ENCODE measurements at places on chromosomes 3 and 15. TPM values are rescaled to one million over a fixed set of nuclear protein-coding genes. Genes with fewer than 3 reads are reported as not detected.

TGM5 gene
- not detected for total RNA-seq

SCAANT1 gene
- total RNA-seq, result not detected

NUP210 gene
- under 0.01 TPM for total RNA-seq

- DNase-seq, result no peak
Measured at GRCh38 chr15:66886241-66886675, 179.1 kb upstream of the SMAD3 start.

DNA sequence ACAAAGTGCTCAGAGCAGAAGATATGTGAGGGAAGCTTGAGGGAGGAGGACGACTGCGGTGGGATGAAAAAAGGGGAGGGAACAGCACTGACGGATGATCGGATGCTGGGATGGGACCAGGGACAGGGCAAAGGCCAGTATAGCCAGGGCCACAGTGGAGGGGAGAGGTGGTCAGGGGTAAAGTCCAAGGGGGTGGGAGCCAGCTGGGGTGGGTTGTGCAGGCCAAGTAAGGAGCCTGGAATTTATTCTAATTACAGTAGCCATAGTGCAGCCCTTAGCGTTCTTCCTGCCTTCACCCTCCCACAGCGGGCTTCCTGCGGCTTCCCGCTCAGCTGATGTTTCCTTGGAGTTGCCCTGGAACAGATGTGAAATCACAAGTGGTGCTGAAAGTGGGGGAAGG, 7.6 kb upstream of the APEH start:
- DNase-seq, result no peak

GRCh38 chr15:74906067-74906449, 593 bp downstream of the FAM219B start:
- peak; percentile 59 for DNase-seq

- DNase-seq, result peak; percentile 75
Measured at GRCh38 chr3:159616234-159616825, 372.3 kb upstream of the IL12A start.

GRCh38 chr3:196774191-196774820, 34.6 kb downstream of the PAK2 start:
- peak; percentile 66 for DNase-seq

- DNase-seq, result no peak
Measured at GRCh38 chr3:185242642-185243041, 11.2 kb downstream of the EHHADH start.

DNA sequence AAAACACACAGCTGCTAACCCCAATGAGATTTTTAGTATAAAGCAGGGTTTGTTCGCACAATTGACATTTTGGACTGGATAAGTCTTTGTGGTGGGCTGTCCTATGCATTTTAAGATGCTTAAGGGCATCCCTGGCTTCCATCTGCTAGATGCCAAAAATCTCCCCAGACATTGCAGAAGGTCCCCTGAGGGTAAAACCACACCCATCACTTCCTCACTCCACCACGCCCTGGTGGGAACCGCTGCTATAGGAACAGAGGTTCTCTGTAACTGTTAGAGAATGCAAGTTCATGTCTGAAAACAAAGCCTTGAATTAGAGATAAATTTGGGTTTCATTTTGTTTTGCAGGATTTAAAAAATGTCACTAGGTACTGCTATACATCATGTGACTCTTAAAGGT, 67.7 kb downstream of the ARHGEF26 start:
- DNase-seq, result no peak

DNA sequence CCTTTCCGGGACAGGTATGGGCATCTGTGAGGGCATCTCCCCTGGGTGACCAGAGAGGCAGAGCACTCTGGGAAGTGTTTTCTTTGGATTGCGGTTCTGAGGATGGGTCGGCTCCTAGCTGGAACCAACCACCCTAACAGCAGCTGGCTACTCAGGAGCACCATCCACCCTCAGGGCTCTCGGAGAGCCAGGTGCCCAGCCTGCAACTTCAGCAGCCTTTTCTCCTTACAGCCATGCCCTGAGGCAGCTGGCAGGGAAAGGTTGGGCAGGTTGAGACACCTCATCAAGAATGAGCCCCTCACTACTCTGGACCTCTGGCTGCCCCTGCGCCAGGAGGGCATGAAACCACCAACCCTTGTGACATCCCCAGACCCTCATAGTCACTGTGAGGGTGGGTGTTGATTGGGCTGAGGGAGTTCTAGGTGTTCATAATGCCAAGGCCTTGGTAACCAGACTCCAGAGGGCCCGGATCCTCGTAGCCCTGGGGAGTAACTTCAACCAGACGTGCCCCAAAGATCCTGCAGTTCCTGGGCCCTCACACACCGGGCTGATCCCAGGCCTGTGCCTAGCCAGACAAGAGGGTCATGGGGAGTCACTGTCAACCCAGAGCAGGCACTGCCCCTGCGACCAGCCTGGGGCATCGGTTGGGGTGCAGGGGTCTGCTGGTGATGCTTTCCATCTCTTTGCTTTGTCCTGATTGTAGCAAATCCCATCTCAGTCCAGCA, 114.4 kb upstream of the ABHD17C start:
- no peak for DNase-seq

DNA sequence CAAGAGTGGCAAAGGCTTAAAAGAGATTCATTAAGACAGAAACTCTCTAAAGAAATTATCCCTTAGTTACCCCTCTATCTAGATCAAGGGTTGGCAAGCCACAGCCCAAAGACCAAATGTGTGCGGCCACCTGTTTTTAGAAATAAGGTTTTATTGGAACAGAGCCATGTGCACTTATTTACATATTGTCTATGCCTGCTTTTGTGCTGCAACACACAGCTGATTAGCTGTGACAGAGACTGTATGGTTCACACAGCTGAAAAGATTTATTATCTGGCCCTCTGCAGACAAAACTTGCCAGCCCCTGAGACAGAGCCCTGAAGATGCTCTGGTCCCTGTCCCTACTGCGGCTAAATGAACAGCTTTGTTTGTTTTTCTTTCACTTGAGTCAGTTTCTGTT, 88.1 kb downstream of the ADAMTS9 start:
- DNase-seq, result no peak

DNA sequence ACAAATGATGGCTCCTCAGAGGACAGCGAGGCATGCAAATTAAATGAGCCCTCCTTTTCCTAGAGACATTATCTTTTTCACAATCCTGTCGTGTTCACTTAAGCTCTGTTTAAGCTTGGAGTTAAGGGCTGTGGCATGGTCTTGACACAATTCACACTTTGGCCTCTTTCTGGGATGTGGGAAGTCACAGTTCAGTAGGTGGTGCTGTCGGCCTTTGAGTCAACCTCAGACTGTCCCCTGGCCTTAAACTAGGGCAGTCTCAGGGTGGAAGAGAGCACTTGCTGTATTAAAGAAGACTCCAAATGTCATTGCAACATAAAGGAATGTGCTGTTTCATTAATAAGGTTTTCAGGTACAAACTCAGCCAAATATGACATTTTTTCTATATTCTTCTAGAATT, 351.0 kb downstream of the MCTP2 start:
- peak; percentile 3 for DNase-seq

DNA sequence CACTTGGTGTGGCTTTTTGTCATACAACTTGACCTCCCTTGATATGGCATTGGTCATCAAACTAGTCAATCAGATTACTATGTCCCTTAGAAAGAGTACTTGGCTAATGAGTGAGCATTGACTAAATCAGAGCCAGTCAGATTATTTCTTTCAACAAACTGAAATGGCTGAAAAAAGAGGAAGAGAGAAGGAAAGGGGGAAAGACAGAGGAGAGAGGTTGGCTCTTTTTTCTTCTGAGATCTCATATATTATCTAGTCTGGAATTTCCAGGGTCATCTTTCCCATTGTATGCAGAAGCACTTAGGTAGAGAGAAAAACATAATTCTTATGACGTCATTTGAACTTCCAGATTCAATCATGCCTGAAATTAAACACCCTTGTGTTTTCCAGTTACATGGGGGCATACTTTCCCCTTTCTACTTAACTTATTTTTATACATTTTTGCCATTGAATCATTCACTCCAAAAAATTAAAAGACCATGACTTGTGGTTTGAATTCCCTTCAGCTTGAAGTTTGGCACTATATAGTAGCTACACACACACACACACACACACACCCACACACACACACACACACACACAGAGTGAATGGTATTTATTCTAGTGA, 387.8 kb downstream of the LSAMP start:
- no peak for DNase-seq

GRCh38 chr15:52787123-52787503, 3.0 kb downstream of the ONECUT1 start:
- no peak for DNase-seq

DNA sequence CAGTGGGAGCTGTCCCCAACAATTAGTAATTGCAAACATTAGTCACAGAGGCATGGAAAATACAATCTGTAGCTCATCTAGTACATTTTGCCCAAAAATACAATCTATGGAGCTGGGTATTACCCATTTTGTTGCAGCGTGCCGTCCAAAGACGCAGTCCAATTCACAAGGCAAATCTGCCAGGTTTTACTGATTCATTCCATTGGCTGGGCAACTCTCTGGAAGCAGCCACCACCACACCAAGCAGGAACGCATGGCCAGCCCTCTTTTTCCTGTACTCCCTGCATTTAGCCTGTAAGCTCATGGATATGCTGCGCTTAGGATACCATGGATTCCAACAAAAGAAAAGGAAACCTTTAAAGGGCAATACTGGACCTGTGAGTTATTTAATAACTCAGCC, 60.5 kb upstream of the ARRDC4 start:
- DNase-seq, result peak; percentile 63

DNA sequence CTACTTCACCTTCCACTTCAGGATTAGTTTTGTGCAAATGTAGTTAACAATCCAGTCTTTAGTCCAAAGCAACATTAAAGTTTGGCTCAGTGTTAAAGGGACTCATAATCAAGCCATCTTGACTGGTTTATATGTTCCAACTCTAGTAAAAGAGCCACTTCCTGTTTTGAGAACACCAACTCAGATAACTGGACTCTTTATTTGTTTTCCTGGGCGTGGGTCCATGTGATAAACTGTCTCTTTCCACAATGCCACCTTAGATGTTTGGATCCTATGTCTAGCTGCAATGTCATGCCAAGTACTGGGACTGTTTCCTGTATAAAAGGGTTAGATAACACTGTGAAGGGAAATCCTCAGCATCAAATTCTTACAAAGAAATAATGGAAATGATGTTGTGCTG, 545.0 kb downstream of the PYDC2 start:
- DNase-seq, result no peak

GRCh38 chr3:175267121-175267531, 408.0 kb downstream of the NAALADL2 start:
- peak; percentile 81 for DNase-seq

DNA sequence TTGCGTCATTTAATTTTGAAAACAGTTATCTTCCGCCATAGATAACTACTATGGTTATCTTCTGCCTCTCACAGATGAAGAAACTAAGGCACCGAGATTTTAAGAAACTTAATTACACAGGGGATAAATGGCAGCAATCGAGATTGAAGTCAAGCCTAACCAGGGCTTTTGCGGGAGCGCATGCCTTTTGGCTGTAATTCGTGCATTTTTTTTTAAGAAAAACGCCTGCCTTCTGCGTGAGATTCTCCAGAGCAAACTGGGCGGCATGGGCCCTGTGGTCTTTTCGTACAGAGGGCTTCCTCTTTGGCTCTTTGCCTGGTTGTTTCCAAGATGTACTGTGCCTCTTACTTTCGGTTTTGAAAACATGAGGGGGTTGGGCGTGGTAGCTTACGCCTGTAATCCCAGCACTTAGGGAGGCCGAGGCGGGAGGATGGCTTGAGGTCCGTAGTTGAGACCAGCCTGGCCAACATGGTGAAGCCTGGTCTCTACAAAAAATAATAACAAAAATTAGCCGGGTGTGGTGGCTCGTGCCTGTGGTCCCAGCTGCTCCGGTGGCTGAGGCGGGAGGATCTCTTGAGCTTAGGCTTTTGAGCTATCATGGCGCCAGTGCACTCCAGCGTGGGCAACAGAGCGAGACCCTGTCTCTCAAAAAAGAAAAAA, 1.2 kb downstream of the B2M start:
- DNase-seq, result peak; percentile 94

DNA sequence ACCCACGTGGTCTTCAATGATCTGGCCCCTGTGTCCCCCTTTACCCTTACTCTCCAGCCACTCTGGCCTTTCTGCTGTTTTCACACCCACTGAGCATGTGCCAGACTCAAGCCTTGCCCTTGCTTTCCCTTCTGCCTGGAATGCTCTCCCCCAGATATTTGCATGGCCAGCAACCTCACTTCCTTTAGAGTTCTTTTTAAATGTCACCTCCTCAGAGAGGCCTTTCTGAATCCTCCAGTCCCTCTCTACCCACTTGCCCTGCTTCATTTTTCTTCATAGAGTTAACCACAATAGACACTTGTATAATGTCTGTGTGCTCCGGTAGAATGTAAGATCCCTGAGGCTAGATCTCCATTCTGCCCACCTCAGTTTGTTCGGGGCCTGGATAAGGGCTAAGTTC, 39.4 kb upstream of the TIPARP start:
- no peak for DNase-seq

- DNase-seq, result no peak
Measured at GRCh38 chr3:49531715-49532114, 22.6 kb upstream of the BSN start.

GRCh38 chr3:14301558-14301957, 100.8 kb upstream of the SLC6A6 start:
- peak; percentile 83 for DNase-seq

DNA sequence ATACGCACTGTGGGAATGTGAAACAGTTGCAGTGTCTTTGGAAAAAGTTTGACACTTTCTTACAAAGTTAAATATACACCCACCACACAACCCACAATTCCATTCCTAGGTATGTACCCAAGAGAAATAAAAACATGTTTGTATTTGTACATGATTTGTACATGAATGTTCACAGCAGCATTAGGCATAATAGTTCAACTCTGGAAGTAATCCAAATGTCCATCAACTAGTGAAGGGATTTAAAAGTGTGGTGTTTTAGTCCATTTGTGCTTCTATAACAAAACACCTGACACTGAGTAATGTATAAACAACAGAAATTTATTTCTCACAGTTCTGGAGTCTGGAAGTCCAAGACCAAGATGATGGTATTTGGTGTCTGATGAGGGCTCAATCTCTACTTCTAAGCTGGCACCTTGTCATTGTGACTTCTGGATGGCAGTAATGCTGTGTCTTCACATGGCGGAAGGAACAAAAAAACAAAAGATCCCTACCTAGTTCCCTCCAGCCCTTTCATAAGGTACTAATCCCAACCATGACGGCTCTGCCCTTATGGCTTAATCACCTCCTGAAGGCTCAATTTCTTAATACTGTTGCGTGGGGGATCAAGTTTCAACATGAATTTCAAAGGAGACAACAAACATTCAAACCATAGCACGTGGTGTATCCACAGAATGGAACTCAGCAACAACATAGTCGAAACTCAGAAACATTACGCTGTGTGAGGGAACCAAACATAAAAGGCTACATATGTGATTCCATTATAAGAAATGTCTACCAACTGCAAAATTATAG, 120.5 kb downstream of the AQP9 start:
- DNase-seq, result no peak
